Memory B cell (primary cell): ENCODE measurements at places on chromosomes 11 and 22.

DNA sequence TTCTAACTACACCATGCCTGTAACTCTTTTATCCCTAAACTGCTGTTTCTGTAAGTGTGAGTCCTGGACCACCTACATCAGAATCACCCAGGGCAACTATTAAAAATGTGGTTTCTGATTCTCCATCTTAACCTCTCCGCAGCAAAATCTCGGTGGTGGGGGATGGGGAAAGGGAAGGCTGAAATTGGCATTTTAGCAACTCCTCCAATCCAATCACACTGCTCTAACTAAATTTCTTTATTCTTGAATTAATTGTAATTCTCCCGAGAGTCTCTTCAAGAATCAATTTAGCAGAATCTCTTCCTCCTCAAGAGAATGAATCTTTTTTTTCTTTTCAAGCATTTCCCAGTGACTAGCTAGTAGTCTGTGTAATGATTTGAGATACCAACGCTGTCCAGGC lies 36.2 kb downstream of the SEZ6L start:
- no peak for DNase-seq

DNA sequence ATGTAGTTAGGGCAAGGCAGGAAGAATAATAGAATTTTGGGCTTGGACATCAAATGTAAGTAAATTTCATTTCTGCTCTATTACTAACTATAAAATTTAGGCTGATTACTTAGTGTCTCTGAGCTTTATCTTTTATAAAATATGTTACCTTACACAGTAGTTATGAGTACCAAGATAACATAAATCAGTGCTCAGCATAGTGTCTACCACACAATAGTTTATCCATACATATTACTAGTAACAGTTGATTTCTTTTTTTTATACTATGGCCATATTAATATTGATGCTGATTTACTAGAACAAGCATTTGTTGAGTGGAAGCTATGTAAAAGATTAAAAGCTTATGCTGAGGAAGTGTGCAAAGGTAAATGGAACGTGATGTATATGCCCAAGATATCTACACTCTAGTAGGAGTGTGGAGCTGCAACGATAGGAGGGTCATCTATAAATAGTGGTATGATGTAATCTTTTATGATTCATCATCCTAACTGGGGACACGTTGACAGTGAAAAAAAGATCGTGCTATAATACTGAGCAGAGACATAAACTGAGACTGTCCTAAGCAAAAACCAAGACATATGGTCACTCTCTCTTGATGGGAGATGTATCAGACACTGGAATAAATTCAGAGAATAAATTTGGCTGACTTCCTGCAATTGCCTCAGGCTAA lies 8.7 kb upstream of the SLC5A12 start:
- DNase-seq: no peak

- no peak for DNase-seq
These were observed 43.0 kb downstream of the THAP12 start for GRCh38 chr11:76337923-76338322.

DNA sequence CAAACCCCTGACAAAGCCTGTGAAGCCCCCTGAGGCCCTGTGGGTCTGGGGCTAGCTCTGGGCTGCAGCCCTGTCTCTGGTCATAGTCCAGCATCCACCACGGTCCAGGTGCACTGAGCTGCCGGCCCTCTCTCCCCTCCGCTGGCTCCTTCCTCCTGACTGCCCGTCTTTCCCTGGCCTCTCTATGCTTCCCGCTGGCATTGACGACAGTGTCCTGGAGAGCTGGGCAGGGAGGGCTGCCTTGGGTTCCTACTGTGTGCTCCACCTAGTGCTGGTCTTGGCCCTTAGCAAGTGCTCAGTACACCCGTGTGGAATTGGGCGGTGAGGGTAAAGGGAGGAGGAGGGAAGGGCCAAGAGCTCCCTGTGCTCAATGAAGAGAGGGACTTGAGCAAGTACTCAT lies 868 bp upstream of the MYEOV start:
- no peak for DNase-seq

DNA sequence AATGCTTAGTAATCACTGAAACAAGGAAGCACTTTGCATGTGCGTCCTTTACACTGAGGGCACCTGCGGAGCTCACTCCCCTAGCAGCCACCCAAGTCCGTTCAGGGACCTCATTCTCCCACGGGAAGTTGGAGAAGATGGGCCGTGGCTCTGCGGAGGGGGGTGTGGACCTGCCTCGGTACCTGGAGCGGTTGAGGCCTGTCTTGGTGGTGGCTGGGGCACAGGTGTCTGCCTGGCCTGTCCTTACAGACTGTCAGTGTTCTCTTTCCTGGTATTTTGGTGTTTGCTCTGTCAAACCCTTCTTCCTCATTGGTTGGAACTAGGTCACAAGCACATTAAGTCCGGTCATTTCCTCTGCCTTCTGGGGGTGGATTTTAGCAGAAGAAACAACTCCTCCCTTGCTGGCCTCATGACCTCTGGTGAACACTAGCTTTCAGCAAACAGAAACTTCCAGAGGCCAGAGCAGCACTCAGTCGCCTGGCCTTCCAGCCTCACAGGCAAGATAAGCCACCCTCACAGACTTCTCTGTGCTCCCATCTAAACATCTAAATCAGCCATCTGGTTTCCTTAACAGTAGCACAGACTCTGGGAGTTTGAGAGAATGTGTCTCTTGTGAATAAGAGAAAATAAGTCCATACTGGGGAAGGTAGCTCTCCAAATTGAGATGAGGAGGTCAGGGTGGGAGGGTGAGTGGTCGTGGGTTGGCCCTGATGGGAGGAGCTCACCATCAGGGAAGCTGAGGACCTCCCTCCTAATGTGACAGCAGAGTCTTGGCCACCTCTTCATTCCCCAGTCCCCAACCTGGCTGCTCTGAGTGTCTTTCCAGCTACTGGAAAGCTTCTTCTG lies 8.6 kb downstream of the SNAP29 start:
- no peak for DNase-seq

DNA sequence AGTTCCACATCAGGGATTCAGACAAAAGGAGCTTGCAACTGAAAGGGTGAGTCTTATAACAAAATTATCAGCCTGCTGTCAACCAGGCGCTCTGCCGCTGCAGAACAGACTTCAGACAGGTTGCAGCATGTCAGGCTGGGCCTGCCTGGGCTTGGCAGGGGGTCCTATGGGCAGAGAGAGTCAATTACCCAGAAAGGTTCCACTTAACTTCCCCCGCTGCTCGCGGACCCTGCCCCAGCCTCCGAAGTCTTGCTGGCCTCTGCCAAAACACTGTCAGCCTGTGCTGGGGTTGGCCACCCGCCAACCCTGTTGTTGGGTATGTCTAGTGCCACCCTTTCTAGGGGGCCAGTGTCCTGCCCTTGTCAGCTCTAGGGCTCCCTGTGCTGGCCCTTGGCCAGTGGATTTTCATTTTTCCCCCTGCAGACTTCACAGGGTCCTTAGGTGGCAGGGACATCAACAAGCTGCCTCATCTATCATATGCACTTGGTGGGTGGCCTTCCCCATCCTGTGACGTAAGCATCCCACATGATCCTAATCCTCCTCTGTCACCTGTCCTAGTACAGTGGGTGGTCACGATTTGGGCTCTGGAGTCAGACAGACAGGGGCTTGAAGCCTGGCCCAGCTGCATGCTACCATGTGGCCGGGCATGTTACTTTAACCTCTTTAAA lies 166.5 kb upstream of the CADM1 start:
- DNase-seq: no peak

- DNase-seq: no peak
These were observed 94.1 kb downstream of the USP35 start for GRCh38 chr11:78282821-78283220.

- no peak for DNase-seq
These were observed 27.4 kb downstream of the UBE2L3 start for GRCh38 chr22:21594865-21595452.

DNA sequence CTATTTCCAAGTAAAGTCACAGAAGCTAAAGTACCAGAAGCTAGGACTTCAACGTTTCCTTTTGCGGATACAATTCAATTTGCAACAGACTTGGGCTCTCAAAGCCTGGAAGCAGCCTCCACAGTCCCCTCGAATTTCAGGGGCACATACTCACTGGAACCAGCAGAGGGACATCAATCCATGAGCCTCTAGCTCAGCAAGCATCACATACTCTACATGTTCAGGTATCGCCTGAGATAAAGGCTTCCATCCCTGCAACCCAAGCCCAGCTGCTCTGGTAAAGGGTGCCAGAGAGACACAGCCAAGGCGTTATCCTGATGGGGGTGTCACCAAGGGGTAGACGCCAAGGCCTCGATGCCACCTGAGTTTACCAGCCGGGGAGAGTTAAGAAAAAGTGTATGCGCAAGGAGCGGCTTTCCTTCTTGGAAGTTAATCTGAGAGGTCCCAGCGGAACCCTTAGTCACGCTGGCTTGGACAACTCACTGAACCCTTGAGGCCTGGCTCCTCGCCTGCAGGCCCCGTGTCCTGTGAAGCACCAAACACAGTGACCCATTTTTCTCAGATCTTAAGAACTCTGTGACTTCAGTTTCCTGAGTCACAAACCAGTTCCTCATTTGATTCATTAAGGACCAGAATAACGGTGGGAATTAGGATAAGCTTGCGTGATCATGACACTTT lies 13.0 kb downstream of the LTO1 start:
- no peak for DNase-seq

GRCh38 chr22:49948958-49949913 lies 11.3 kb upstream of the PIM3 start:
- no peak for DNase-seq

GRCh38 chr11:6027501-6027900 lies 3.1 kb downstream of the OR56A1 start:
- DNase-seq: no peak

GRCh38 chr11:61126256-61126655 lies 24.0 kb downstream of the CD5 start:
- DNase-seq: no peak

GRCh38 chr11:61922539-61922938 lies 5.2 kb upstream of the RAB3IL1 start:
- no peak for DNase-seq

DNA sequence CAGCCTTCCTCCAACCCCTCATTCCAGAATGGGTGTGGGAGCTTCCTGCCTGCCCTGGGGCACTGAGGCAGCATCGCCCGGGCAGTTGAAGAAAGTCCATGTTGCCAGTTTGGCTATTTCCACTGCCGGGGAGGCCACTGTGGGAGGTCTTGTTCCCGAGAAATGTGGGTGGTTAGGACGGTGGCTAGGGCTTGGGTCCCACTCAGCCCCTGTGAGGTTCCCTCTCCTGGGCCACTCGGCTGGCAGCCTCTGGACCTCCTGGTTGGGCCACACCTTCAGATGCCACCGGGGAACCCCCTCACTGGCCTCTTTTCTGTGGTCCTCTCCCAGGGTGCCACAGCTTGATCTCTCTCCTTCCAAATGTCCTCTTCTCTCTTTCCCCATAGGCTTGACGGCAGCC lies 5.1 kb upstream of the PPP6R3 start:
- DNase-seq: no peak

DNA sequence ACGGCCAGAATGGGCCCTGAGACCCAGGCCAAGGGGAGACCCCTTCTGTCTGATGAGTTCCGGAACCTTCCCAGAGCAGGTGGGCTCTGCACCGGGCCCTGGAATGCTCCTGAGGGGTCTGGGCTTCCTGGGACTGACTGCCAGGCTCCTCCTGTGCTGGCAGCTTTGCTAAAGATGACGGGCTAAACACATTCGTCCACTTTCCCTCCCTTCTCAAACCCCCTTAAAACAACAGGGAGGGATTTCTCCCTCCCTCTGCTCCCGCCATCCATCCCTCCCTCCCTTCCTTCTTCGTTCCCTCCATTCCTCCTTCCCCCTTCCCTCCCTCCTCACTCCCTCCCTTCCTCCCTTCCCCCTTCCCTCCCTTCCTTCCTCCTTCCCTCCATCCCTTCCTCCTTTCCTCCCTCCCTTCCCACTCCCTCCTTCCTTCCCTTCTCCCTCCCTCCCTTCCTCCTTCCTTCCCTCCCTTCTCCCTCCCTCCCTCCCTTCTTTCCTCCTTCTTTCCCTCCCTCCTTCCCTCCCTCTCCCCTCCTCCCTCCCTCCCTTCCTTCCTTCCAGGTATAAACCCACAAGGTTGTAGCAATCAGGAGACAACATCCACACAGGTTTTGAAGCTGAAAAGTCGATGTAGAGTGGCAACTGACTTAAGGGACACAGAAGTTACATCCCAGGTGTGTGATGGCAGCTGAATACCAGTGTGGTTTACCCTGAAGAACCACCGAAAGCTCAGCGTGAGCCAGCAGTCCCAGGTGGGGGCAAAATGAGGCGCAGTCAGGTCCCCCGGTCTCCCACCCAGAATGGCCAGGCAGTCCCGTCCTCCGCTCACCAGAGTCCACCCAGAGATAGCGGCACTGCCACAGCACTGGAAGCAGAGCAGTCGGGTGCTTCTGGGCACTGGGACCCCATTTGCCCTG lies 18.8 kb upstream of the MGAT3 start:
- DNase-seq: no peak

DNA sequence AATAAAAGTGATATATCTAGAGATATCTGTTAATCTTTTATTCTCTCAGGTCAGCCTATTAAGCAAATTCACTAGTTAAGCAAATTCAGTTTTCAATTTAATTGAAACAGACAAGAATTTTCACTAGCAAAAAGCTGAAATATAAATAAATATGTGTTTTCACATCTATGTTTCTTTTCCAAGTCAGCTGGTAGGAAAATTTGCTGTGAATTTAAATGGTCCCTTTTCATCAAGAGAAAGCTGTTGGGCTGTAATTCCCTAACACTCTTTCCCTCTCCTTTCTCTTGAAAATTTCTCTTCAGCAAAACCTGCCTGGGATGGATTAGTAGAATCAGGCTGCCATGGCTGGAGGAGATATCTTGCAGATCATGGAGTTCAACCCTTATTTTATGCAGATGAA lies 46.9 kb upstream of the BARX2 start:
- DNase-seq: no peak

- DNase-seq: no peak
These were observed 1303.4 kb downstream of the TBC1D22A start for GRCh38 chr22:48065892-48066291.

- DNase-seq: no peak
These were observed 1400.8 kb upstream of the TENM4 start for GRCh38 chr11:80841675-80842074.

GRCh38 chr11:63375434-63375833 lies 5.8 kb downstream of the SLC22A9 start:
- DNase-seq: no peak
